Brain pericyte (primary cell): ENCODE measurements at places on chromosomes 6 and 20.

- DNase-seq, result no peak
Measured at GRCh38 chr6:34792605-34793500, 970 bp downstream of the BLTP3A start.

- DNase-seq, result no peak
Measured at GRCh38 chr6:10194816-10195672, 219.8 kb downstream of the TFAP2A start.

DNA sequence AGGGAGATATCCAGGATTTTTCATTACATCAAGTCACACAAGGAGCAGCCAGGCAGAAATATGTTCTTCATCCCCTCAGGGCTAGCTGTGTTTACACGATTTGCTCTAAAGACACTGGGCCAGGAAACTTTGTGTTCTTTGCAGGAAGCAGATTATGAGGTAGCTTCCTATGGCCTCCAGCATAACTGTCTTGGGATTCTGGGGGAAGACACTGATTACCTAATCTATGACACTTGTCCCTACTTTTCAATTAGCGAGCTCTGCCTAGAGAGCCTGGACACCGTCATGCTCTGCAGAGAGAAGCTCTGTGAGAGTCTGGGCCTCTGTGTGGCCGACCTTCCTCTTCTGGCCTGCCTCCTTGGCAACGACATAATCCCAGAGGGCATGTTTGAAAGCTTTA lies 11.2 kb downstream of the FAM120B start:
- no peak for DNase-seq

DNA sequence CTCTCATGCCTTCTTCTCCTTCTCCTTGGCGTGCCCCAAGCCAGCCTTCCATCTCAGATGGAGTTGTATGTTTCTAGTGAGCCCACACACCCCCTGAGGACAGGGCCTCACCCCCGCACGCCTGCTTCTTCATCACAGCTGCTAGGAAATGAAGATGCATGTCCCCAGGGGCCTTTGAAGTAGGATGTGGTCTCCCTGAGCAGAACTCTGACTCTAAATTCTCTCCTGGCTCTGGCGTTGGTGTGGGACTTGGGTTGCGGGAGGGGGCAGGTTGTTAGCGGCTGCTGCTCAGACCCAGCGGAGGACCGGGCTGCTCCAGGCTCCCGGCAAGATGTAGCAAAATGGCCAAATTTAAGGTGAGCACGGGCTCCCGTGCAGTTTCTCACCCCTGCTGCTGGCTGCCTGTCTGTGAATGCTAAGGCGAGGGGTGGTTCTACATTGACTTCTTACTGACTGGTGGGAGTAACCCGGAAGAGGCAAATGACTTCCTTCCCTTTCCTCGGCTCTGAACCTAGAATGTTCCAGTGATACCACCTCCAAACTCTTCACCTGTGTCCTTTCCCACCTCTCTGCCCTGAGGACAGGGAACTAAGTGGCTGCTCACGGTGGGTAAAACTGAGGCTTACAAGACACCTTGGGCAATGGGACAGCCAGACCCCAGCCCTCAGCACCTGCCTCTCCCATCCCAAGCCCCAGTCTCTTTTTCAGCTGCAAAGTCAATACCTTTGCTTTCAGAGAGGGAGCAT lies 8.8 kb downstream of the SYNJ2 start:
- peak; percentile 44 for DNase-seq

GRCh38 chr6:2038092-2038491 lies 207.3 kb downstream of the GMDS start:
- no peak for DNase-seq

DNA sequence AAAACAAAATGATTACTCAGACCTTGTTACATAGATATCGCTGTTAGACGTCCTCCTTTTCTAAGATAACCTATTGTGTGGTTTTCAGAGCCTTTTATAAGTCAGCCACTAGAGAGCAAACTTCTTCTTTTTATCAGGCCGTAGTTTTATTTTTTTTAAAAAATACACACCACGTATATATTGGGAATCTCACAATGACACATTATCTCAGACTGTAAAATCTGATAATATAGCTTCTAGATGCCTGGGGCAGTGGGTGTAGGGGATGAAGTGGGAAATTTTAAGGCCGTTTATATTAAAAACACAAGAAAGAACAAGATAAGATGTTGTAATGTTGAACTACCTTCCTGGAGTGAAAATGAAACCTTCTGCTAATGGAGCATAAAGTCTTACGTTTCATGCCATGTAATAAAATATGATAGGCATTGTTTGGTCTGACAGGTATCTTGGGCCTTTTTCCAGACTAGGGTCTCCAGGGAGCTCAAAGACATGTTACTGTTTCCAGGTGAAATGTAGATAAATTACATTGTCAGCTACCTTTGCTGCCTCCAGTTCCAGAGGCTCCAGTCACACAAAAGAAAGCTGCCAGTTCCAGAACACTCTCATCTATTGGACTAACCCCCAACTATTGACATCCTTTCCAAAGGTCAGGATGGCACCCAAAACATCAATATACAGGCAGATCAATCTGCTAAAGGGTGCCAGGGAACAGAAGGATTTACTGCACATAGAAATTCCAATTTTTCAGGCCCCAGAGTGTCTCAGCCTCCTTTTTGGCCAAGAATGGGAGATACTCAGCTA lies 130.2 kb upstream of the AKIRIN2 start:
- no peak for DNase-seq

DNA sequence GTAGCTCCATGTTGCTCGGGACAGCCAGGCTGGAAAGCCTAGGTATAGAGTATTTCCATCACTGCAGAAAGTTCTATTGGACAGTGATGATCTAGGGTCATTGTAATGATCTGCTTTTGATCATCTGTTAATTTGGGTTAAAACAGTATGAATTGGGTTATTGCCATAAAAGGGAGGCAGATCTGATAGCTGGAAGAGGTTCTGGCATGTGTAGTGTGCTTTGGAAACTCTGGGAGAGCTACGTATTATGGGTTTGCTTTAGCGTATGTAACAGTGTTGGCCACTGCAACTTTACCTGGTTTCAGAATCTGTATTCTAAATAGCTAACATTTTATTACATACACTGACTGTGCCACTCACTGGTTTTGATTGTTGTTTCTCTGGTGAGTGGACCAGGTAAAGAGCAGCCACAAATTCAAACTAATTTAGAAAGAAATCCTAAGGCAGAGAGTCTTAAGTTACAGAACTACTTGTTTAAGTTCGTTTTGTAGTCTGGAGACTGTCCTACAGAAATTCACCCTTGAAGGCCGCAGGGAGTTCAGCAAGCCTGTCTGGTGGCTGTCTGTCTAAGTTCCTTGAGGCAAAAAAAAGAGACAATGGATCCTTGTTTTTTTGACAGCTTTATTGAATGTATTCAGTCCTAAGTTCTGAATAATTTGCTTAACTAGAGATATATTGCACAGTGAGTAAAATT lies 300.3 kb downstream of the PRL start:
- DNase-seq, result no peak

DNA sequence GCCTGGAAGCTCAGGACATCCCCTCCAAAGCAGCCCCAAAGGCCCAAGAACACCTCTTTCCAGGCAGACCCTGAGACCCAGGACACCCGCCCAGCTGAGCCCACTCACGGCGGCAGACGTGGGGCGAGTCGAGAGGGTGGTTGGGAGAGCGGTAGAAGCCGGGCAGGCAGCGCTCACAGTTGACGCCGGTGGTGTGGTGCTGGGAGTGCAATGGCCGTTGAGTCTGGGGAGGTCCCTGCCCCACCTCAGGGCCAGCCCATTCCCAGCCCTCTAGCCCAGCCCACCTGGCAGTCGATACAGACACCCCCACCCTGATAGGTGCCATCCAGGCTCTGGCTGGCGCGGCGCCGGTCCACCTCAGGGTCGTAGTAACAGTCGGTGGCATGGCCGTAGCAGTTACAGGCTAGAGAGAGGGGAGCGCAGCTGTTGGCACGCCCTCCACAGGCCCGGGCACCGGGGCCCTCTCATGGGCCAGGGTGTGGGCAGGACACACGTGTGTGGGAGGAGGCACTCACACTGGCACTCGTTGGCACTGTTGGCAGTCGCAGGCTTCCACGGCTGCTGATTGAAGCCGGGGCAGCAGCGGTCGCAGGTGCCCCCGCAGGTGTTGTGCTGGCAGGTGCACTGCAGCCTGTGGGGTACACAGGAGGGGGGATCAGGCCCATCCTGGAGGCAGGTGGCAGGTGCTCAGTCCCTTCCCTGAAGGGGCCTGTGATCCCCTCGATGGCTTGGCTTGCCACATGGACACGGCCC lies 20.5 kb downstream of the LAMA5 start:
- no peak for DNase-seq

GRCh38 chr6:118444796-118445195 lies 103.3 kb upstream of the PLN start:
- DNase-seq, result no peak

- no peak for DNase-seq
Measured at GRCh38 chr20:21685981-21686380, 19.5 kb upstream of the PAX1 start.

- DNase-seq, result no peak
Measured at GRCh38 chr20:11454966-11455799, 462.5 kb upstream of the BTBD3 start.

GRCh38 chr6:34385793-34386195 lies 6.7 kb downstream of the NUDT3 start:
- no peak for DNase-seq

GRCh38 chr6:56516003-56516402 lies 126.7 kb downstream of the DST start:
- DNase-seq, result no peak

DNA sequence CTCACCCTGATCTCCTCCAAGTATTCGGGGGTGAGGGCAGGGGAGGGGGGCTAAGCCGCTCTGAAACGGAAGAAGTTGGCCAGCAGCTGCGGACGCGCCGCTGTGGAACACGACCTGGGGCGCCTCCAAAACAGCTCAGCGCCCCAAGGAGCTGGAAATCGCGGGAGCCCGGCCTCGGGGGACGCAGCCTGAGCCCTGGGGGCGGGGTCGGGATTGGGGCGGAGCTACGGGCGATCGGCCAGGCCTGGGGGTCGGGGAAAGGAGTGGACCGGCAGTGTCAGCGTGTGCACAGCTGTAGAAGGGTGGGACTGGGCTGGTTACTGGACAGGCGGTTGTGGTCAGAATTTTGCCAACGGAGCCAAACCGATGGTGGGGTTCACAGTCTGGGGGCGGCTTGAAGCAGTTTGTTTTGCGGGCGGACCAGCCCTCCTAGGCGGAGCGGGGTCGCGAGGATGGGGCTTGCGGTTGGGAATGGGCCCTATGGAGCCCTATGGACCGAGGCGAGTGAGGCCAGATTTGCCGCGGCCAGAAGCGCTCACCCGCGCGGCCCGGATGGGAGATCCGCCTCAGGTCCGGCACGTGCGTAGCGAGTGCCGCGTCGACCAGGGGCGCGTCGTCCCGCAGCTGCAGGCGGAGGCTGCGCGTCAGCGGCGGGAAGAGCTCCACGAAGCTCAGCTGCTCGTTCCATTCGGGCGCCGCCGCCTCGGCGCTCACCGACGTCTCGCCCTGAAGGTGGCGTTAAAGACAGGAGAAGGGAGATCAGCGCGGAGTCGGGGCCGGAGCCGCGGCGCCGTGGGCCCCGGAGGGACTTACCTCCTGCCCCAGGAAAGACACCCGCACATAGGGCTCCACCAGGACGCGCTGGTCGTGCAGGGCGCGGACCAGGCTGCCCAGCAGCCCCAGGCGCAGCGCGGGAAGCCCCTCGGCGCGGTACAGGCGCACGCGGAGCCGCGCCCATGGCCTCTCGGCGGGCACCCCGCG lies 14.3 kb upstream of the SPAG4 start:
- DNase-seq, result no peak

GRCh38 chr6:111122458-111123286 lies 35.4 kb downstream of the SLC16A10 start:
- no peak for DNase-seq

GRCh38 chr6:134373282-134373922 lies 55.5 kb upstream of the SGK1 start:
- peak; percentile 79 for DNase-seq

DNA sequence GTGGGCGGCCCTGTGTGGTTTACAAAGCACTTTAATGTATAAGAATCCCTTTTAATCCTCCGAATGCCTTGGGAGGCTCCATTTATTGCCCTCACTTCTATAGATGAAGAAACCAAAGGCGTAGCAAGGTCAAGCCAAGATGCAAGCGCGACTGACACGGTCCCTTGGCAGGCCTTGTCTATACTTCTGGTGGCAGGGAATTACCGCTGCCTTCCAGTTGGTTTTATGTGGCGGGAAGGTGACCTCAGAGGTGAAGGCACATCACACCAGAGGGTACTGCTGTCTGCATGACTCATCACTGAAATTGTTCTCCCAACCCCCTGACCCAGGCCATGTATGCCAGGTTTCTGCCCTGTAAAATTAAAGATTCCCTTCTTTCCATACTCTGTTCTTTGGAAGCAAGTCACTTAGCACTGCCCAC lies 36.1 kb upstream of the NAA20 start:
- no peak for DNase-seq

DNA sequence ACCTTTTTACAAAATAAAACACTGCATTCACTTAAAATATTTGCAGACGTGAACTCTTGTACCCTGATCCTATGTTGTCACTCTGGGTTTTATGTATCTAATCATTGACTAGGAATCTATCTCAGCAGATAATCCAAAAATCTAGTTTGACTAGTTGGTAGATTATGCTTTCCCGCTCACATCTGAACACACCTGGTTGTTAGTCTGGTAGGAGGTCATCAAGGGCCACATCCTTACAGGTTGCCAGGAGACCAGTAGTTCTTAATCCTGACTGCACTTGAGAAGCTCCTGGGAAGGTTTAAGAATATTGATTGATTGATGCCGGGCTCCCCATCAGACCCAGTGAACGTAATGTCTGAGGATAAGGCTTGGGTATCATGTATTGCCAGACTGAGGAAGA lies 104.4 kb downstream of the MTHFD1L start:
- no peak for DNase-seq

DNA sequence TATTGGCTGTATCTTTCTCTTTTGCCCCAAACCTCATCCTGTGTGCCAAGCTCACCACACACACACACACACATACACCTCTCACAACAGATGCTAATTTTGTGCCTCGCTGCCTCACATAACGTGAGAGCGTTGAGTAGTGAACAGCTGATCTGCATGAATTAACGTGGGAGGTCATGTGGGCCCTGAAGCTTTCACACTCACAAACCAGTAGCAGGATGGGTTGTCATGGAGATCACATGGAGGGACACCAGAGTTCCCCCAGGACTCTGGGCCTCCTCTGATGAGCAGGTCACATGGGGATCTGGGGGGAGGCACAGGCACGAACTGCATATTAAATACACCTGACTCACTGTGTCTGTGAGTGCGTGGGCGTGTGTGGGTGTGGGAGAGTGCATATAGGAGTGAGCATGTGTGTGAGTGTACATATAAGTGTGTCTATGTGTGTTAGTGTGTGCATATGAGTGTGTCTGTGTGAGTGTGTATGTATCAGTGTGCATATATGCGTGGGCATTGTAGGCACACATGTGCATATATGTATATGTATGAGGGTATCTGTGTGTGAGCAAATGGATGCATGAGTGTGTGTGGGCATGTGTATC lies 62.7 kb upstream of the SULF2 start:
- DNase-seq, result no peak

- no peak for DNase-seq
Measured at GRCh38 chr20:43824309-43825050, 90.2 kb upstream of the TOX2 start.
